NCI-H187 (cell line): ENCODE measurements at places on chromosomes 6 and 20.

- DNase-seq, result no peak
Measured at GRCh38 chr20:41456351-41456750, 89.7 kb upstream of the EMILIN3 start.

DNA sequence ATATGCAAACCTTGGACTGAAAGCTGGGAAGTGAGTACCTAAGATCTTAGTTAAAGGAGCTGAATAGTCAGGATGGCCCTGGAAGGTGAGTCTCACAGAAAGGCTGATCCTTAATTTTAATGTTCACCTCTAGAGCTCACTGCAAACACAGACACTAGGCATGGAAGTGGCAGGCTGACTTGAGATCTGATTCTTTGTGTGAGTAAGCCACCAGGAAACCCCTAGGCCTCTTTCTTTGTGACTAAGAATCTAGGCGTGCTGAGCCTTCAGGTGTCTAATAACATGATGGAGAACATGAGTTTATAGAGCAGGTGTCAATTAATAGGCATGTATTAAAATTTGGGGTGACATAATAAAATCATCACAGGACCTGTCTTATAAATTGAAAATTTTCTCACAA is 642.2 kb downstream of the EYS start:
- no peak for DNase-seq

DNA sequence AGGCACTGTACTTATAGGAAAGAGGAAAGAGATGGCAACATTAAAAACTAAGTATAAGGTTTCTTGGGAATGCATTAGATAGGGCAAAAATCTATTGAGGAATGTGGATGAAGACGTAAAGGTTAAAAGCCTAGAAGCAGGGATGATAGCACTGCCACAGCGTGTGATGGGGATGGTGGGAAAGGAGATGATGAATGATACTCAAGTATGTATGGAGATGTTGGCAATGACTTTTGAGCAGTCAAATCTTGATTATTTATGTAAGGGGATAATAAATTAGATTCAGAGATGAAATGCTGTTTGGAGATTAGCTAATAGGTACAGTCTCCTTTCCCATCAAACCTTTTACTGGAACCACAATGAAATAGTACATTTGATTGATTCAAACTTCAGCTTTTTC is 432.8 kb downstream of the GRIK2 start:
- DNase-seq, result no peak

DNA sequence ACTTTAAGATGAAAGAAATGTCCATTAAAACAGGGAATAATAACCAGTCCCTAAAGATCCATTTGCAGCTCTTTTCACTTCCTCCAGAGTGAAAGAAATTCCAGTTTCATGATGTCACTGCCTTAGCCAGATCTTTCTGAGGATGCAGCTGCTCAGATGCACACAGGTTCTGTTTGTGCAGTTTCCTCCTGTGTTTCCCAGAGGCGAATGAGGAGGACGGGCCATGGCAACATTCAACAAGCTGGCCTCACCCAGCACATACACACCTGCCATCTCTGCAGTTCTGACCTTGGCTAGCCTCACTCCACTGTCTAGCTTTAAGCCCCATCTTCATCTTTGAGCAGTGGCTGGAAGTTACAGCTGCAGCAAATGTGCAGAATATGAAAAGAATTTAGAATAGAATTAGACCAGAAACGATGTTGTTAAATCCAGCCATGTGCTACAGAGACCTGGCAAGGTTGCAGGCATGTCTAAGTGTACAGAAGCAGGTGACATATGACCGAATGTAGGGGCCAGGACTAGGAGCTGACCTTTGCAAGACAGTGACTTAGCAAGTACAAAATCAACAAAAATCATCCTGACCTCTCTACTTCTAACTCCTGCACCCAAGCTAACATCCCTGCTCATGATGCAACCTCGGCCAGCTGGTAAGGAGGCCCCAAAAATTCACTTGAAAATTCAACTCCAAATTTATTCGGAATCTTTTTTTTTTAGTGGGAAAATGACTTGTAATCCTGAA is 35.0 kb downstream of the FAM50B start:
- no peak for DNase-seq
